Bronchial epithelial cell (primary cell): ENCODE measurements at places on chromosomes 6 and 20. TPM values are rescaled to one million over a fixed set of nuclear protein-coding genes. Genes with fewer than 3 reads are reported as not detected.

TP53TG5 gene
- 0.13 TPM in 1 of 2 replicates, not detected in the other for total RNA-seq

DDRGK1 gene
- total RNA-seq, result 57.6 and 72.7 TPM in 2 replicates

KHDC1L gene
- not detected in 2 replicates for total RNA-seq

GTSF1L gene
- total RNA-seq, result not detected in 2 replicates

GRCh38 chr6:166714581-166714980 lies 87.5 kb upstream of the RPS6KA2 start:
- DNase-seq, result no peak

GRCh38 chr6:144008120-144008811 lies at the start of gene PLAGL1:
PLAGL1 (minus strand) TSS chr6:144008259; CDS start chr6:143948136, 60,123 bp downstream.
- DNase-seq, result peak; percentile 26

DNA sequence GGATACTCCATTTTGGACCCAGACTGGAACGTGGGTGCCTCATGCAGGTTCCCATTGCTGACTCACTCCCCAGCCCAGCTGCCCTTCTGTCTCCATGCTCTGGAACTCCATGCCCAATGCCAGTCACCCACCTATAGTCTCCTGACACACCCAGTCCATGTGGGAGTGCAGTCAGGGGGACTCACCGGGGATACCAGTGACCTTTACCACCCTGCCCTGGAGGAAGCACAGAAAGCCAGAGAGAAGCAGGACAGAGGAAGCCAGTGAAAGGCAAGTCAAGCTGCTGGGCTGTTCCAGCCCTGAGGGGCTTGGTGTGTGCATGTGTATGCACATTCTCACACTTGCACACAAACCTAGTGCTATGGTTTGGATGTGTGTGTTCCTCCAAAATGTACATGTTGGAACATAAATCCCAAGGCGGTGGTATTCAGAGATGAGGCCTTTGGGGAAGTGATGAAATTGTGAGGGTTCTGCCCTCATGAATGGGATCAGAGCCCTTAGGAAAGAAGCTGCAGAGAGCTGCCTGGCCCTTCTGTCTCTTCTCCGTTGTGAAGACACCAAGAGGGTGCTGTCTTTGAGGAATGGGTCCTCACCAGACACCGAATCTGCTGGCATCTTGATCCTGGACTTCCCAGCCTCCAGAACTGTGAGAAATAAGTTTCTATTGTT lies 121.4 kb upstream of the MAFB start:
- no peak for DNase-seq

GRCh38 chr6:39565956-39566355 lies 159.3 kb downstream of the KIF6 start:
- no peak for DNase-seq

- DNase-seq, result no peak
These were observed 623 bp downstream of the MYBL2 start for GRCh38 chr20:43667341-43668132.

DNA sequence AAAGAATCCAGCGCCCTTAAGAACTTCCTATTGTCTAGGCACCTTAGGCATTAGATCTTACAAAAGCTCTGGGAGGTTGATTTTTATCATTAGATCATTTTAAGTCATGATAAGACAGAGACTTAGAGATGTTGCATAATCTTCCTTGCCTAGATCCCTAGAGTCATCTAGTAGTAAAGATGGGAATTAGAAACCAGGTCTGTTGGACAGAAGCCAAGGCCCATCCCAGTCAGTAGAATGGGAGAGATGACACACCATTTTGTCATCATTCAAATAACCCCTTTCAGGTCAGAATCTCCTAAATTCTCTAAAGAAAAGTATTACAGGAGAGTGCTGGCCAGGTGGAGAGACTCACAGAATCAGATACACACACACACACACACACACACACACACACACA lies 579.1 kb downstream of the BMP2 start:
- DNase-seq, result peak; percentile 99

- DNase-seq, result no peak
These were observed 576.6 kb upstream of the FLRT3 start for GRCh38 chr20:14913896-14914620.

DNA sequence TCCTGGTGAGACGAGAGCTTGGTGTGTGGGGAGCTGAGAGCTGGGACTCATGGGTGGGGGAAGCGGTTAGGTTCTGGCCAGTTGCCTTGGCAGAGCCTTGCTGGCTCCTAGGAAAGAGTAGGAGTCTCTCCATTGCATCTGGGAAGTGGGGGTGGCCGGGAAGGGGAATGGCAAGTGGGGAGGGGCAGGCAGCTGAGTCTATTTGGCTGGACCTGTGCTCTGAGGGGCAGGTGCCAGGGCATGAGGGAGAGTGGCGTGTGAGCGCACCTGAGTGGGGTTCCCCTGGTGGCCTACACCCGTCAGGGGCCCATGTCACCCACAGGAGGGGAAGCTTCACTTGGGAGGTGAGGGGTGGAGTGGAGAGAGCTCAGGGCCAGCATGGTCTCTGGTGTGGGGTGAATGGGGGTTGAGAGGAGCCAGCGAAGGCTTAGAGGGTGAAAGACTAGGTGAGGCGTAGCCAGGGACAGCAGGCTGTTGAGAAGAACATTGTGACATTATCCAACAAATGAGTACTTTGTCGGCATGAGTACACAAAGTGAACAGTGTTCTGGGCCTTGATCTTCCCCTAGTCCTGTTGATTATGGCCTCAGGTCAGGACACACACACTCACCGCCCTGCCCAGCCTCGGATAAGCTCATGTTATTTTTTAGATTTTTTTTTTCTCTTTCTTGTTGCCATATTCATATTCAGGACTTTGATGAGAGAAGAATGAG lies 59.8 kb downstream of the FAM120B start:
- DNase-seq, result no peak

GRCh38 chr20:46132705-46133120 lies 14.6 kb downstream of the CD40 start:
- DNase-seq, result peak; percentile 63

GRCh38 chr6:117373211-117373813 lies 52.4 kb downstream of the ROS1 start:
- no peak for DNase-seq

DNA sequence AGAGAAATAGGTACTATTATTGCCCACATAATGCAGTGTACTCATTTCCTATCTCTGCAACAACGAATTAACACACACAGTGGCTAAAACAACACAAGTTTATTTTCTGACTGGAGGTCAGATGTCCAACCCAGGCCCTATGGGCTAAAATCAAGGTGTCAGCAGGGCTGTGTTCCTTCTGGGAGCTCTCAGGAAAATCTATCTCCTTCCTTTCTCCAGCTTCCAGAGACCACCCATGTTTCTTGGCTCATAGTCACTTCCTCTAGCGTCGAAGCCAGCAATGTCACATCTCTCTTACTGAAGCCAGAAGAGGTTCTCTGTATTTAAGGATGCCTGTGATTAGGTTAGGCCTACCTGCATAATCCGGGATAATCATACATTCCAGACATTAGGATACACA lies 60.9 kb upstream of the TOP1 start:
- DNase-seq, result no peak

GRCh38 chr6:45075246-45075645 lies 252.9 kb upstream of the RUNX2 start:
- peak; percentile 99 for DNase-seq

- peak; percentile 64 for DNase-seq
These were observed 83.6 kb upstream of the MYLIP start for GRCh38 chr6:16045238-16045637.

- no peak for DNase-seq
These were observed 3.2 kb downstream of the RRBP1 start for GRCh38 chr20:17678886-17679285.

GRCh38 chr6:24855395-24856245 lies 56.9 kb upstream of the ARMH2 start:
- peak; percentile 64 for DNase-seq

- DNase-seq, result no peak
These were observed 79.6 kb downstream of the CDH22 start for GRCh38 chr20:46228670-46229069.

DNA sequence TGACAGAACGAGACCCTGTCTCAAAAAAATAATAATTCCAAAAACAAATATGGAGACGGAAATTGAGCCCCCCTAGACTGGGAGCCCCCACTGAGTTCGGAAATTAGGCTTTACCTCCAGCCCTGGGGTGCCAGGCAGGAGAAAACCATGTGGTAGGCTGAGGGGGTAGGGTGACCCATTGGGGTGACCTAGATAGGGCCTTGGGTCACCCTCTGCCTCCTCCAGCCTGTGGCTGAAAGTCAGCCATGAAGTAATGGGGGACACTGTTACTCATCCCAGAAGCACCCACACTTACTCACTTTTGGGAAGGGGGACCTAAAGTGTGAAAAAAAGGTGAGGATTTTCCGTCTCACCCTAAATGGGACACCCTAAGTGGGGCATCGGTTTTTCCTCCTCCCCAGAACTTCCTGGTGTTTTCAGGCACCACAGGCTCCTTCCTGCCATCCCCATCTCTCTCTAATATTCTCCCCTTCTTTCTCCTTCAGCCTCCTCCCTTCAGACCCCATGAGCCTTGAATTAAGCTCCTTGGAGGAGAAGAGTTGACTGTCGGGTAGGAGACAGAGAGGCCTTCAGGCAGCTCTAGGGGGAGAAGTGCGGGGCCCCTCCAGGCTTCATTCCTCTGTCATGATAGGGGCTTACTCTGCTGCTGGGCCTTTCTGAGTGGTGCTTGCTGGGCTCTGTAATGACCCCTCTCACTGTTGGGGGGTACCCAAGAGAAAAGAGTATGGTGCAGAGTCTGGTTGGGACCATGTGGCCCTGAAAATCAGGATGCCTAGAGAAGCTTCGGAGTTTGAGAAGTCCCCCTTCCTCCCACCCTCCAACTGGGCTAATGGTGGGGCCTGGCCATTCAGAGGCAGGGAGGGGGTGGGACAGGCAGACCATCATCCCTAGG lies 2.4 kb downstream of the LTB start:
- DNase-seq, result no peak

DNA sequence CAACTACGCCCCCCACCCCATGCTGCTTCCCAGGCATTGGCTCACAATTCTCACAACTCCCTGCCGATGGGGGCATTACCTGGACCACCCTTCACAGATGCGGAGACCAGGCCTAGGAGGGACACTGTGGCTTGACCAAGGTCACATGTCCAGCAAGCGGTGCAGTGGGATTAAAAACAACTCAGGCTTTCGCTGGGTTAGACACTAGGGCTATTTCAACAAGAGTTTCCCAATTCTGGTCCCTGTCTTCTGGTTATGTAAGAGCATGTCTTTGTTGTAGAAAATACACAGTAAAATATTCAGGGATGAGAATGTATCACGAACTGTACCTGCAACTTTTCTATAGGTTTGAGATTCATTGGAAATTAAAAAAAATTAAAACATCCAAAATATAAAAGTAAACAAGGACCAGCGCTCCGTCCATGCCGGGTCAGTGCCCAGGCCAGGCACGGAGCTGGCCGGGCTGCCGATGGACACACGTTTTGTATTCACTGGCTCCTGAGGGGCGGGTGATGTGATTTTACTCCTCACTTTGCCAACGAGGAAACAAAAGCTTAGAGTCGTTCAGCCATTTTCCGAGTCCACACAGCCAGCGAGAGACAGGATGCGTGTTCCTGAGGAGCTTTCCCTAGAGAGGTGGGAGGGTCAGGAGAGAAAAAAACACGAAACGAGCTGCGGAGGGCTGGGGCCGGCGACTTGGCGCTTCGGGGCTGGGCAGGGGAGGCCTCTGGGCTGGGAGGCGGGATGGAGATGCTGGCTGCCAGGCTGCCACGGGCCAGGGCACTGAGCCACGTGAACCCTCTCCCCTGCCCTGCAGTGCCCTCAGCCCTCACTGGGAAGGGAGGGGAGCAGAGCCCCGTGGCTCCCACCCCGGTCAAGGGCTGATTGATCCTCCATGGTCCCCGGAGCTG lies 17.1 kb upstream of the VSTM2L start:
- no peak for DNase-seq

DNA sequence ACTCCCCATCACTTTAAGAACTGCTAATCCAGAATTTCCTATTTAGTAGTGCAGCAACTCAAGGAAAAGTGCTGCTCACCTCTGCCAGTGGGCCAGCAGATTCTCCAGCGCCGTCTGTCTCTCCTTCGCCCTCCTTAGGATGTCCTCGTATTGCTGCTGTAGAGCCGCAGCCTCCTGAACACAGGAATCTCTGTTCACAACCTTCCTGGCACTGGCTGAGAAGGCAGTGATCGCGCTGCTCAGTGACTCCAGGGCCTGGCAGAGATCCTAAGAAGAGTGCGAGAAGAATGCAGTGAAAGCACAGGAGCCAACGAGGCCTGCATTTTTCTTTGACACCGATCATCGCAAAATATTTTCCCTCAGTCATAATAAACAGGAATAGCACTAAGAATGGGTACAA lies 209.0 kb downstream of the SYNE1 start:
- no peak for DNase-seq

GRCh38 chr6:67689329-67689728 lies 945.8 kb upstream of the ADGRB3 start:
- DNase-seq, result no peak
